ENCODE measurements at places on chromosomes 7 and 10. TPM values are rescaled to one million over a fixed set of nuclear protein-coding genes. Genes with fewer than 3 reads are reported as not detected.
A peak's percentile ranks its signal among the peaks of the same experiment; 100 is the strongest.

Gene H2AZ2
- total RNA-seq, result 128 TPM

Gene PRXL2A
- total RNA-seq, result 22.7 TPM

DNA sequence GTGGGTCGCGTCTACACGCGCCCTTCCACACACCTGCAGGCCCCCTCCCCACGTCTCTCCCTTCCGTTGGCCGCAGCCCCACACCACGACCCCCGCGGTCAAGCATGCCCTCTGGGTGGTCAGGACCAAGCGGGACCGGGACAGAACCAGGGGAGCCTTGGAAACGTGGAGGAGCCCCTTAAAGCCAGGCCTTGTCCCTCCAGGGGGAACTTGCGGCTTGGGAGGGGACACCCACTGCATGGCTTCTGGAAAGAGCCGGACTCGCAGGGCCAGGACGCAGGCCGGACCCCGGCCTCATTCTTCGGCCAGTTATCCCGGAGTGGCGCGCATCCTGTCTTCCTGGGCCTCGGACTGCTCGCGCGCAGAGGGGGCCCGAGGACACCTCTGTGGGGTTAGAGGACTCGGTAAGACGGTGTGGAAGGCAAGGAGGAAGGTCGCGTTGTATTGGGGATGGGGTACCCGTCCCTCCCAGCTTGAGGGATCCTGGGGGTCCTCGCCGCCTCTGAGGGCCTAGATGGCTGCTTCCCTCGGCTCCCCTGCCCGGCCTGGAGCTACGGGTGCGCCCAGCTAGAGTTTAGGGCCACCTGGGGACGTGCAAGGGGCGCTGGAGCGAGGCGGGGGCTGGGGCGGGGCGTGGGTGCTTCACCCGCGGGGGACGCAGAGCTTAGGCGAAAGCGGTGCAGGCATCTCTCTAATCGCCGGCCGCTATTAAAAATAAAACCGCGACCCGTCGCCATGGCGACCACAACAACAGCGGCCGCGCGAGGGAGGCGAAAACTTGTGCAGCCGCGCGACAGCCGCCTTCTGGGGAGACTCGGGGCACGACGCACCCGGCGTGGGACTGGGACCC, 1.8 kb upstream of the PDGFA start:
- peak; percentile 92 for DNase-seq

DNA sequence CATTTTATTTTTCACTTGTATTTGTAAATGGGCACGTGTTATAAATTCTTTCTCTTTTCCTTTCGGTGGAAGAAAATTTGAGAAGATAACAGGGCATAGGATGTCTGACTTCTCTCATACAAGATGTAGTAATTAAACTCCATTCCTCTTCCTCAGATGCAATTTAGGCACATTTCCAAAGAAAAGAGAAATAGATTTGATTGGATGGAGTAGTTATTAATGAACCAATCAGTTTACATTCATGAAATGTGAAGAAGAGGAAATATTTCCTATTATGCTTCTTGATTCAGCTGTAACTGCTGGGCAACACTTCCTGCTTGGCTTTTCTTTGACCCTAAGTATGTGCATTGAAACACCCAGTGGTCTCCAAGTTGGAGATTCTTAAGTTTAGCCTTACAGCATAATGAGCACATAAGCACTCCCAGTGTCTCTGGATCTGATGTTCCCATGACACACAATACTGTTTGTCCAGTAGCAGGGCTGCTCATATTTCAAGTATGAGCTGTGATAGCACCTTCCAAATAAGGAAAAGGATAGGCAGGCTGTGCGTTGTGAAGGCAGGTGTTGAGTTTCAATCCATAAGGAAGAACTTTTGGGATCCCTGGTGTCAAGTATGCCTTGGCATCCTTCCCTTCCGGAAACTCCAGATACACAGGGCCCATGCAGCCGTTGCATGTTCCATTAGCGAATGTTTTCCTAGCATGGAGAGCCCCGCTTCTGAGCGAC, 33.4 kb upstream of the COBL start:
- no peak for DNase-seq
